T-helper 17 cell (primary cell): ENCODE measurements at places on chromosomes 12 and 14.
A peak's percentile ranks its signal among the peaks of the same experiment; 100 is the strongest.

DNA sequence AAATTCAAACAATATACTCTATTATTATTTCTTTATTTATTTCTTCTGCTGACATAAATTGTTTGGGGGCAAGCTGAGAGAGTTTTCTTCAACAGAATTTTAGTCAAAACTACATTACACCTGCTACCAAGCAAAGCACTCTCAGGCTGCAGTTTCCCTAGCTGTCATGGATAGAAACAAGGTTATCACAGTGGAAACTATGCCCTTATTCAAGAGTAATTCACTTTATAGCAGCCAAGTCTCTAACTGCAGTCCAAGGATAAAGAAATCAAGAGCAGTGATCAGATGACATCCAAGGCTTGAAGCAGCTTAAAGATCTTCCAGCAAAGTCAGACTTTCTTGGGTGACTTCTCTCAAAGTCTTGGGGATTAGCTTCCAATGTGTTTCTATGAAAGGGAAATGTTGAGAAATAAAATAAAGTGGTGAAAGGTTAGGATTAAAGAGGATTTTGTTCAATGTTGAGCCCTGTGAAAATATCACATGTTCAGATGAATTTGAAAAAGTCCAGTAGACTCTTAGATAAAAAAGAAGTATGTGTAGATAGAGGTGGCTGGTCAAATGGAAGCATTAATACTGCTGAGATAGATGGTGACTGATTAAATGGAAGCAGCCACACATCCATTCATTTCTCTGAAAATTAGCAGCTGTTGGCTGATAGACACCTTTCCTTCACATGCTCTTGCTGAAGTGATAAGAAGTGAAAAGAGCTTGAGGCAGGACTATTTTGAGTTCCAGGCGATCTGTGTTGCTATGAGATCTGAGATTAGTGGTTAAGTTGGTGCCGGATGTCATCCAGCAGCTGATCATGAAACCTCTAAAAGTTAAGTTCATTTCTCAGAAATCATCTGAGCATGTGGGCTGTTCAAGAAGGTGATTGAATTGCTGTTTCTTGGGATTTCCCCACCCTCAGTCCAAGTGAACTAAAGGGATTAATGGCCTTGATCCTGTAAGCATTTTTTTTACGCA, 257.8 kb upstream of the BTG1 start:
- peak; percentile 30 for DNase-seq

- DNase-seq: no peak
Measured at GRCh38 chr14:65159281-65160062, 57.2 kb upstream of the MAX start.

DNA sequence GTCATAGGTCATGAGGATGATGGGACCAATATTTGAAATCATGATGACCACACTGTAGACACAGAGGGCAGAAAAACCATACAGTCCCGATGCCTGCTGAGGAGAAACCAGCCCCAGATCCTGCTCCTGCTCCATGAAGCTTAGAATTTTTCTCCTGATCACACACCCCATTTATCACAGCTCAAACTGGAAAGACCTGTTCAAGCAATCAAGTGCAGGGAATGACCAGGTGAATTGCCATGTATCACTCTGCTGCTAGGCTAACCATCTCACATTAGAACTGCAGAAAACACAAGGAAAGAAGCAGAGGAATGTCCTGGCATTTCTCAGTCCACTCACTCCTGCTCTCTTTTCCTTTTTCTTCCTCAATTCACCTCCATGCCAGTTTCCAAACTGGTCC, 18.1 kb downstream of the MANSC1 start:
- DNase-seq: no peak

DNA sequence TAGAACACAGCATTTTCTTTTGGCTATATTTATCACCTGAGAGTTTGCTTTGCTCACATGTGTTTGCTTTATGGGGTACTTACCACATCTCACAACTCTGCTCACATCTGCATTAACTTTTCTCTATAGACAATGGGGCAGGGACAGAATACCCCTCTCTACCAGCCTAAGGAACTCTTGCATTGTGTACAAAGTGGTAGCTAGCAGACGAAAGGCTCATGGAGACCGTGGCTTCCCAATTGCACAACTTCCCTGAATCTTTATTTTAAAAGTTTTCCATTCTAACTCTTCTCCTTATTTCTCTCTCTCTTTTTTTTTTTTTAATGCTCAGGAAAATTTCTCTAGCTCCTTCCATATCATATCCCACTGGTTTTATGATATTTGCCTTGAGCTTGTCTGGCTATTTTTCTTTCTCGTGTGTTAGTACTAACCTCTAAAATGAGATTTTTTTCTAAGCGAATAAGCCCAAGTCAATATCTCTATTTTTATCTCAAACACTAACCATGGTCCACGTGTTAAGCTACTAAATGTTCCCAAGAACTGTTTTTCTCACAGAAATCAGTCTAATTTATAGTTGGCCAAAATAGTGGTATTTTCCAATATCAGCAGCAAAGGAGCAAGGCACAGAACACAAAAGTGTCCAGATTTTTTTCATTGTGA, 155.2 kb downstream of the STXBP6 start:
- DNase-seq: no peak

DNA sequence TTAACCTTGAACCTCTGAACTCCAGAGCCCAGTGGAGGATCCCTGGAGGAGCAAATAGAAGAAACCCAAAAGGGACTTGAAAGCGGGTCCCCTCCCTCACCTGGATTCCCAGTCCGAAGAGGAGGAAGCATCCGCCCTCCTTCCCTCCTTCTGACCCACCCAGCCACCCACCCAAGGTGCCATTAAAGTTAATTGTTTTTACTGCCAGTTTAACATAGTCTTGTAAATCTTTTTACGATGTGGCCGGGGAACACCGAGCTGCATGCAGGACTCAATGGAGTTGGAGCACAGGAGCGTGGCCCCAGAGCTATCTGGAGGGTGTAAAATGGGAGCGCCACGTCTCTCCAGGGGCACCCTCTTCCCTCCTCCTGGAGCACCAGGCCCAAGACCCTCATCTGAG, 49.9 kb upstream of the TBX3 start:
- no peak for DNase-seq
